Panc1 (cell line): ENCODE measurements at places on chromosomes 7 and 10.

DNA sequence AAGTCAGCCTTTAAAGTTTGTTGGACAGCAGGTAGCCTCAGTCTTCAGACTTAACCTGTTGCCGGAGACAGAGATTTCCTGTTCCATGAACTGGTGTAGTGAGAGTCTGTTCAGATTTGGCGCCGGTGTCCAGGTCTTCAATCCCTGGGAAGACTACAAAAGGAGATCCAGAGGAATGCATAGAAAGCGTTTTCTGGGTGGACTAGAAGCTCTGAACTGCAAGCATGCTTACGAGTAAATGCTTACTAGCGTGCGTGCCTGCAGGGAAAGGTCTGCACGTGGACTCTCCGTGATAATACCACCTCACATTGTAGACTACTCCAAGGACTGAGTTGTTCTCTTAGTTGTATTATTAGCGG lies 878 bp downstream of the GLRX3 start:
- no peak for DNase-seq

GRCh38 chr7:70466725-70467364 lies 665.1 kb upstream of the GALNT17 start:
- DNase-seq: no peak

DNA sequence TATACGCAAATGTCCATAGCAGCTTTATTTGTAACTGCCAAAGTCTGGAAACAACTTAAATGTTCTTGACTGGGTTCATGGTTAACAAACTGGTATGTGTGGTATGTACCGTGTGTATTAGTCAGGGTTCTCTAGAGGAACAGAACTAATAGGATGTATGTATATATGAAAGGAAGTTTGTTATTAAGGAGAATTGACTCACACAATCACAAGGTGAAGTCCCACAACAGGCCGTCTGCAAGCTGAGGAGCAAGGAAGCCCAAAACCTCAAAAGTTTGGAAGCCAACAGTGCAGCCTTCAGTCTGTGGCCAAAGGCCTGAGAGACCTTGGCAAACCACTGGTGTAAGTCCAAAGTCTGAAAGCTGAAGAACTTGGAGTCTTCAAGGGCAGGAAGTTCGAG lies 66.8 kb downstream of the TMEM168 start:
- DNase-seq: no peak

DNA sequence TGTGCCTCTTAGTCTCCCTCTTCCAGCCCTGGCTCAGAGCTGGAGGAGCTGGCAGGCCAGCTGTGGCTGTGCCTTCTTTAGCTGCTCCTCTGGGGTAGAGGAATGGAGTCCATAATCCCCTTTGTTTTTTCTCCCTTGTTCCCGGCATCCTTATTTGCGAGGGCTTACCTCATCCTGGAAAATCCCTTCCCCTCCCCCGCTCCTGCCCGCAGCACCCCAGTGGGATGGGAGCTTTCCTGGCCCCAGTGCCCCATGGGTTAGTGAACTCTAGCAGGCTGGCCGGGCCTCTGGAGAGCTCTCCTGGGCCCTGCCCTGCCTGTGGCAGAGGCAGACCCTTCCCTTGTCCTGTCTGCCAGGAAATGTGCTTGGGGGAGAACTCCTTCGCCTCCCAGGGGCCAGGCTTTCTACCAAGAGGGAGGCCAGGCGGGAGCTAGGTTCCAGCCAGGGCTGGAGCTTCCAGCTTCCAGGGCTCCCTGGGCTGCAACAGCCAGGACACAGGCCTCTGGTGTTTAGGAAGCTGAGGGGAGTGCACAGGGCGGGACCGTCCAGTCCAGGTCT lies 16.5 kb upstream of the TRIM8 start:
- no peak for DNase-seq
